ENCODE measurements at places on chromosomes 16 and 17. TPM values are rescaled to one million over a fixed set of nuclear protein-coding genes. Genes with fewer than 3 reads are reported as not detected.

The TMIGD1 gene
- total RNA-seq, result not detected

DNA sequence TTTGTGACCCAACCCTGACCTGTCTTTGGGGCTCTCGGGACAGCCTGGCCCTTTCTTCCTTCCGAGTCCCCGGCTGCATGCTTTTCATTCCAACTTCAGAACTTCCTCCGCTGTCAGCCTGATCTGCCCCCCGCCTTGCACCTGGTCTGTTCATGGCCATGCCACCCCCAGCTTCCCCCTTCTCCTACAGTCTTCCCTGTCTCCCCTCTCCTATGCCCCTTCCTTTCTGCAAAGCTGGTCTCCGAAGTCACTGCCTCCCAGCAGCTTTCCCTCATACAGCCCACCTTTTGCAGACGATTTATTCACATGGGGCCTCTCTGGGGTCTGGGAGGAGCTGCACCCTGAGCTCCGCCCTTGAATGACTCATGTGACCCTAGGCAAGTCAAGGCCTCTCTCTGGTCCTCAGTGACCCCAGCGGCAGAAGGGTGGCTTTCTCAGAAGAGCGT is 47.1 kb upstream of the SDK2 start:
- peaks cover 6% of the 10 kb centered on the region for H3K36me3 ChIP-seq
- no peak overlapping the region for H3K27ac ChIP-seq
- no peak for DNase-seq
- peaks cover 24% of the 10 kb centered on the region for H3K27me3 ChIP-seq
- H3K4me1 ChIP-seq, result peaks cover 3% of the 10 kb centered on the region

The PPP1R27 gene
- not detected for total RNA-seq

The KRTAP4-9 gene
- total RNA-seq, result not detected

The CSH2 gene
- total RNA-seq, result 3.6 TPM

The QPRT gene
- 0.96 TPM for total RNA-seq

GRCh38 chr17:81002013-81002384 is 10.4 kb downstream of the CHMP6 start:
- no peak overlapping the region for H3K27ac ChIP-seq
- no peak for DNase-seq
- H3K27me3 ChIP-seq, result peaks cover 11% of the 10 kb centered on the region
- H3K4me3 ChIP-seq, result no peak overlapping the region

- H3K27me3 ChIP-seq, result peaks cover 7% of the 10 kb centered on the region
- no peak overlapping the region for H3K4me3 ChIP-seq
- H3K4me1 ChIP-seq, result peaks cover 5% of the 10 kb centered on the region
- no peaks in the 10 kb centered on the region for H3K36me3 ChIP-seq
These were observed 401.4 kb upstream of the C16orf82 start for GRCh38 chr16:26665166-26665939.

The TBC1D3C gene
- not detected for total RNA-seq

DNA sequence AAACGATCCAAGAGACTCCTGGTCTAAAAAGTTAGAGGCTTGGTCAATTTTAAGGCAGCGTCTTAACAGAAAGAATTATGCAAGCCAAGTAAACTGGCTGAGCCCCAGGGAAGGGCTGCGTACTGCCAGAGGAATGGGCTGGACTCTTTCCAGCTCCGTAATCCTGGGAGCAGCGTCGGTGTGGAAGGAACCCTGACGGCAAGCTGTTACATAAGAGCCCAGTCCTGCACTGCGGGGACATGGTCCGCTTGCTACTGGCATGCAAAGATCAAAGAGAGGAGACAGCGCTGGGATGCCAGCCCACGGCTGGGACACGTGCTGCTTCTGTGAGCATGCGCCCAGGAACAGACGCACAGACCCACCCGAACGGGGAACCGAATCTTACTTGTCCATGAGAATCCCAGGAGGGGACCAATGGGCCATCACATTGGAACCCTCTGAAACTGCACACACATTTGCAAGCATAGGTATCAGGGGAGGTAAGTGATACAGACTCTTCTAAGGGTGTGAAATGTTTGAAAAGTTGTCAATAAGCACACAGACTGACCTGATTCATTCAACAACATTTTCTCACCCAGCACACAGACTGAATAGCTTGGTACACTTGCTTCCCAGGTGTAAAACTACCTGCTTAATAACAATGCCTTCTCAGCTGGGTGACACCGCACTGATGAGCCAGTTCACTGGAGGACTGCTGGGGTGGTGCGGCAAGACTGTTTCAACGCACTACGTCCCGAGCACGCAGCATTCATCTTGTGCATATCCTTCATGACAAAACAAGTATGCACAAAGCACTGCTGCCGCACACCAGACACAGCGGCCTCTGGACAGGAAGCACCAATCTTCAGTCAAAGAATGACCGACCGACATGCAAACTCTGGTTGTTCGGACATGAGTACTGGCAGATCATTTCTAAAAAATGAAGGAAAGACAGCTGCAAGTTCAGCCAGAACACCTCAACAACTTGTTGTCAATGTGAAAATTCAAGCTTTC is 94.9 kb downstream of the ANKRD11 start:
- no peak overlapping the region for H3K27ac ChIP-seq
- DNase-seq, result no peak
- no peak overlapping the region for H3K4me3 ChIP-seq
- H3K36me3 ChIP-seq, result no peaks in the 10 kb centered on the region

DNA sequence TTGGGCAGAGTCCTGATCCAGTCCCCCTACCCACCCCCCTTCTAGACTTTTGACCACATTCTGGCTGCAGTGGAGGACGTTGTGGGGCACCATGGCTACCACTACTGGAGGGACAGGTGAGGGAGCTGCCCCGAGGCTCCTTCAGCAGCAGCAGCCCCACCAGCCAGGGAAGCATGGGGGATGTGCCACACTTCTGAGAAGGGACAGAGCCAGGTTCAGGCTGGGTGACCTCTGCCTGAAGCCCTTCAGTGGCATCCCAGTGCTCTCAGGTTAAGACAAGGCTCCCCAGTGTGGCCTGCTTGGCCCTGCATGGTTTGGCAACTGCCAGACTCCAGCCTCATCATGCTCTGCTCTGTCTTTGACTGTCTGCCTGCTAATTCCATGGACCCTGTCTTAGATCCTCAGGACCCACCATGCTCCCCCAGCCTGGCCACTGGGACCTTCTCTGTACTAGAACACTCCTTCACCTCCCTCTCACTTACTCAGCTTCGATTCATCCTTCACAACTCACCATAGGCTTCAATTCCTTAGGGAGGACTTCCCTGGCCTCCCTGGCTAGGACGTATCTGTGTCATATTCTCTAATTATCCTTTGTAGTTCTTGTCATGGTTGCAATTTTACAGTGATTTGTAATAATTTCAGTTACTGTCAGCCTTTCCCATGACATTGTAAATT is 8.8 kb downstream of the SLC9A5 start:
- no peak for DNase-seq

The RNF227 gene
- total RNA-seq, result 2.3 TPM

DNA sequence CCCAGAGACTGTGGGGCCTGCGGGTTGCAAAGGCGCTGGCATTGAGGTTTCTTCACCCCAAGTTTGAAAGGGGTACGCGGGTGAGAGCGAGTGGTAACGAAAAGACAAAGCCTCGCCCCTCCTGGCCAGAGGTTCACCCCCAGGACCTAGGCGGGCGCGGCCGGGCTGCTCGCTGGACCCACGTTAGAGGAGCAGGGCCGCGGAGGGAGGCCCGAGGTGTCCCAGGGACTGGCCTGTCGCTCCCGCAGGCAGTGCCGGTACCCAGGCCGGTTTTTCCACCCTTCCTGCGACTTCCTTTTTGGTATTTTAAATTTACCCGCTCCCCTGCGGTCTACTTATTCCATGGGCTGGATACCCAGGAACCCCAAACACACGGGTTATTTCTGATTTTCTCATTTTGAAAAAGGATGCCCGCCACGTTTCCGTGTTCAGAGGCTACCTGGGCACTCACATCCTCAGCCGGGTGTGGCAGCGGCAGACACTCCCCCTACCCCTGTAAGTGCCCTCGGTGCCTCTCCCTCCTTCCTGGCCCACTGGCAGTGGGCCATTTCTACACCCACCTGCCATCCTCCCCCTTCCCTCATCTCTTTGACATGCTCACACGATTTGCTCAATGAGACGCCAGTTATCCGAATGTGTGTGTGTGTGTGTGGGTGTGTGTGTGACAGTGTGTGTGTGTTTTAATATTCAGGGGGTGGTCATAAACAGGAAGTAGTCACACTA is 1.6 kb upstream of the FOXL1 start:
- H3K36me3 ChIP-seq, result peaks cover 4% of the 10 kb centered on the region
- peaks cover 96% of the 10 kb centered on the region for H3K27me3 ChIP-seq
- H3K4me3 ChIP-seq, result peak overlapping the region; percentile 83

DNA sequence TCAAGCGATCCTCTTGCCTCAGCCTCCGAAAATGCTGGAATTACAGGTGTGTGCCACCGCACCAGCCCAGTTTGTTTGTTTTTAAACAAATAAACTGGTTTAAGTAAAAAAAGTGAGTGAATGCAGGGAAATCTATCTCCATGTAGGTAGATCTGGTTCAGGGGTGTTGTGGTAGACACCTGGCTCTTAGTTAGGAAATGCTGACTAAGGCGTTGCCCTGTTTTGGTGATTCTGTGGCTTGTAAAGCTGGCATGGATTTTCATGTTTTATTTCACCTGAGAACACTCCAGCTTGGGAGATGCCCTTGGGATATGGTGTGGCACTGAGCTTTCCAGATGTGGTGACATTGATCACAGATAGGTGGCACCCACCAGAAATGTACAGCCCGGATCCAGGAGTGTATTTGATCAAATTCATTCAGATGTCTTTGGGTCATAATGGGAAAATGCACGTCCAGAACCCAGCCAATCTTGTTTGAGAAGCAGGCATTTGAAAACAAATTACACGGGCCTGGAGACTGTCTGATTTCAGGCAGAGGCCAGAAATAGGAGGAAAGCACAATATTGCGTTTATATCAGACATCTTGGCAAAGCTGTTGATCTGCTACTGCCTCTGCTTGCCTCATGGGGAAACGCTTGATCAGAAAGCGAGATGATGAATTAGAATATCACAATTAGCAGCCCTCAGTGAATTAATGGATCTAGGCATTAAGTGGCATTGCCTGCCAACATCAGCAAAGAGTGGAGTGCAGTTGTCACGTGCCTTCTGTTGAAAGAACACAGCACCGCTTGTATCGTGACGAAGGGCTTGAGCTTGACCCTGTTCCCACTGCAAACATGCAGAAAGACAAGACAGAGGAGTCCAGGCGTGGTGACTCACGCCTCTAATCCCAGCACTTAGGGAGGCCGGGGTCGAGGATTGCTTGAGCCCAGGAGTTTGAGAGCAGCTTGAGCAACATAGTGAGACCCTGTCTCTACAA is 7.3 kb upstream of the IL34 start:
- peaks cover 17% of the 10 kb centered on the region for H3K27me3 ChIP-seq
- no peaks in the 10 kb centered on the region for H3K36me3 ChIP-seq
- H3K27ac ChIP-seq, result no peak overlapping the region
- H3K4me1 ChIP-seq, result no peaks in the 10 kb centered on the region

DNA sequence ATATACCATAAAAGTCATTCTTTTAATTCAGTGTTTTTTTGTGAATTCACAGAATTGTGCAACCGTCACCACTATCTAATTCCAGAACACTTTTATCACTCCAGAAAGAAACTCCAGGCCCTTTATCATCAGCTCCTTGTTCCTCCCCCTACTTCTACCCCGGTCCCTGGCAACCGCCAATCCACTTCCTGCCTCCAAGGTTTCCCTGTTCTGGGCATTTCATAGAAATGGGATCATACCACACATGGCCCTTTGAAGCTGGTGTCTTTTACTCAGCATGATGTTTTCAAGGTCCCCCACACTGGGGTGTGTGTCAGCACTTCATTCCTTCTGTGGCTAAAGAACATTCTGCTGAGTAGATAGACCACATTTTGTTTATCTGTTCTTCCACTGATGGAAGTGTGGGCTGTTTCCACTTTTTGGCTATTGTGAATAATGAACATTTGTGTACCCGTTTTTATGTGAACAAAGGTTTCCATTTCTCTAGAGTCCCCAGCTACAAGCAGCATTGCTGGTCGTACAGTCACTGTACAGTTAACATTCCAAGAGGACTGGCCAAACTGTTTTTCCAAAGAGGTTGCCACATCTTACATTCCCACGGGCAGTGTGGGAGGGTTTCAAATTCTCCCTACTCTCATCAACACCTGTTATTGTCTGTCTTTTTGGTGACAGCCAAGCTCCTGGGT is 75.8 kb upstream of the ZNF469 start:
- no peaks in the 10 kb centered on the region for H3K36me3 ChIP-seq
- H3K4me3 ChIP-seq, result no peak overlapping the region
- H3K27ac ChIP-seq, result no peak overlapping the region
- no peak for DNase-seq

- peaks cover 18% of the 10 kb centered on the region for H3K4me1 ChIP-seq
- H3K27ac ChIP-seq, result no peak overlapping the region
- peaks cover 4% of the 10 kb centered on the region for H3K36me3 ChIP-seq
- no peaks in the 10 kb centered on the region for H3K27me3 ChIP-seq
- no peak for DNase-seq
- H3K4me3 ChIP-seq, result no peak overlapping the region
These were observed 9.8 kb downstream of the RHOT1 start for GRCh38 chr17:32152130-32152529.

GRCh38 chr16:54504372-54504771 is 217.8 kb upstream of the IRX3 start:
- no peaks in the 10 kb centered on the region for H3K4me1 ChIP-seq
- no peak overlapping the region for H3K27ac ChIP-seq
- DNase-seq, result no peak
- H3K4me3 ChIP-seq, result no peak overlapping the region
- no peaks in the 10 kb centered on the region for H3K36me3 ChIP-seq

- H3K27ac ChIP-seq, result no peak overlapping the region
- no peak for DNase-seq
- H3K27me3 ChIP-seq, result no peaks in the 10 kb centered on the region
- H3K4me1 ChIP-seq, result peaks cover 8% of the 10 kb centered on the region
- peaks cover 2% of the 10 kb centered on the region for H3K36me3 ChIP-seq
- H3K4me3 ChIP-seq, result no peak overlapping the region
These were observed 7.4 kb downstream of the CTNS start for GRCh38 chr17:3643889-3644349.

- peaks cover 10% of the 10 kb centered on the region for H3K4me1 ChIP-seq
- H3K4me3 ChIP-seq, result no peak overlapping the region
- H3K36me3 ChIP-seq, result no peaks in the 10 kb centered on the region
- no peaks in the 10 kb centered on the region for H3K27me3 ChIP-seq
- DNase-seq, result no peak
- no peak overlapping the region for H3K27ac ChIP-seq
These were observed 49.9 kb downstream of the FBXL20 start for GRCh38 chr17:39351508-39351907.

DNA sequence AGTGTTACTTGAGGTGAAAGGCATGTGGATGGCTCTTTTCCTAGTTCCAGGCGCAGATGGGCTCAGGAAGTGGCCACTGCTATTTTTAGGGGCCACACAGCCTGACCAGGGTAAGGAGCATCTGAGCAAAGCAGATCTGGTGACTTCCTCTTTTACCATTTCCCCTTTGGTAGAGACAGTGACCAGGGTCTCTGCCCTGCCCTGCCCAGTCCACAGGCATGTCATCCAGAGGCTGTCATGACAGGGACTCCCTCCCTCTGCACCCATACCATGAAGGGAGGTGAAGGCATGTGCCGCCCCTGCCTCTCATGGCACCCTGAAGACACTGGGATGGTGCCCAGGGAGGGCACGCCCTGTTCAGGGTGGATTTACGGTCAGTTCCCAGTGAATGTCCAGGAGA is 2.2 kb downstream of the PLA2G15 start:
- peaks cover 20% of the 10 kb centered on the region for H3K4me1 ChIP-seq
- peak overlapping the region; percentile 11 for H3K27ac ChIP-seq
- H3K4me3 ChIP-seq, result no peak overlapping the region
- no peaks in the 10 kb centered on the region for H3K27me3 ChIP-seq
- DNase-seq, result no peak
